ENCODE measurements at places on chromosomes 2 and 18.
A peak's percentile ranks its signal among the peaks of the same experiment; 100 is the strongest.

GRCh38 chr2:203683932-203684556 is 22.4 kb upstream of the CD28 start:
- peak; percentile 95 for DNase-seq

GRCh38 chr2:221001381-221001801 is 570.7 kb downstream of the EPHA4 start:
- DNase-seq = no peak

DNA sequence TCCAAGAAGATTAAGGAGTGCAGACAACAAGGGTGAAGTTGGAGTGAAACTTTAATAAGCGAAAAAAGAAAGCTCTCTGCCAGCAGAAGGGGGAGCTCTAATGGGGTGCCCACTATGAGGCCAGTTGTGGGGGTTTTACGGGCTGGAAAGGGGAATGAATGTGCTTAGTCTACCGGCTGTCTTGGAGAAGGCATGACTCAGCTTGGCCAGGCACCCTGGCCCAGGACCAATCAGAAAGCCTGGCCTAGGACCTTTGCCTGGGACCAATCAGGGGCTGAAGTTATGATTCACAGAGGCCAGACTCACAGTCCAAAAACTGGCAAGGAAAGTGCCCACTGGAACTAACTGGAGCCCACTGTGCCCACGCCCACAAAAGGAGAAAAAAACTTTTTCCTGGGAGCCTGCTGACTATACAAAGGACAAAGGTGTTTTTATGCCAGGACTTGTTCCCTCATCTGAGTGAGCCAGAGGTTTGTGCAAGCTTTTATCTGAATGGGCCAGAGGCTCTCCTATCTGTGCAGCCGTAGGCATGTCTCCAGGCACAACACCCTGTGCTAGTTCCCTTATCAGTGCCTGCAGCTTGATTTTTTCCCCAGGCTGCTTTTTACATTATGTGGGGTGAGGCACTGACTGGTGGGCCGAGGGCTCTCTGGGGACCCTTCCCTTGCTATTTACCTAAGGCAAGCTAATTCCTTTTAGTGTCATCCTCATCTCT is 18.6 kb downstream of the CMPK2 start:
- no peak for DNase-seq

- peak; percentile 81 for DNase-seq
These were observed 31.1 kb upstream of the SATB2 start for GRCh38 chr2:199488772-199489400.

- DNase-seq = peak; percentile 61
These were observed 6.3 kb upstream of the PLEKHM3 start for GRCh38 chr2:208031608-208032019.
